ENCODE measurements at places on chromosomes 2 and 18.

DNA sequence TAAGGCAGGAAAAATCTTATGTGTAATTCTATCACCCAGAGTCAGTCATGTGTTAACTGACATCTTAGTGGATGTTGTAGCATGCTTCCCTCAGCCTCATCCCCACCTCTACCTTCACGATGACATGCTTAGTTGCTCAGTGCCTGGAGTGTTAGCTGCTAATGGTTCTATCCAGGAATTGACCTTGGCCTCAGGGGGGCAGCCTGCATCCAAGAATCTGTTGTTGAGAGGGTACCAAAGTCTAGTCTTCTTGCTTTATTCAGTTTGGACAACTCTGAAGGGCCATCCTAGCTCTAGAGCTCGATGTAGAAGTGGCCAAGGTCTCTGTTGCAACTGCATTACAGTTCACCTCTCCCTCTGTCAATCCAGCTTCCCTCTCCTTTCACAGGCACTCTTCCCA lies 61.2 kb downstream of the ACYP2 start:
- no peak for DNase-seq

DNA sequence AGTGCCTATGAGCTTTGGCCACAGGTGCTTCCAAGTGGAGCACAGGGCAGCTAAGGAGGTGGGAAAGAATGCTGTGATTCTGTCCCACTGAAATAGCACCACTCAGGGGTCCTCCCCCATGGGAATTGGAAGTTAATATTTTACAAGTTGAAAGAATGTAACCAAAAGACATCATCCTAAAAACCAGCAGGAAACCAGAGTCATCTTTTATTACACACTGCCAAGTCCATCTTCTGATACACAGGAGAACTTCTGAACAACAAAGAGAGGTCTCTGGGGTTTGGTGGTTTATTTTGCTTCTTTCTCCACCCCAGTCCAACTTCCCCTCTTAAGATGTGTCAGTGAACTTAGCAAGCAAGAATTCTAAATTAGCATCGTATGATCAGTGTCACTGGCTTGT lies 47.7 kb downstream of the COLEC12 start:
- DNase-seq = no peak

DNA sequence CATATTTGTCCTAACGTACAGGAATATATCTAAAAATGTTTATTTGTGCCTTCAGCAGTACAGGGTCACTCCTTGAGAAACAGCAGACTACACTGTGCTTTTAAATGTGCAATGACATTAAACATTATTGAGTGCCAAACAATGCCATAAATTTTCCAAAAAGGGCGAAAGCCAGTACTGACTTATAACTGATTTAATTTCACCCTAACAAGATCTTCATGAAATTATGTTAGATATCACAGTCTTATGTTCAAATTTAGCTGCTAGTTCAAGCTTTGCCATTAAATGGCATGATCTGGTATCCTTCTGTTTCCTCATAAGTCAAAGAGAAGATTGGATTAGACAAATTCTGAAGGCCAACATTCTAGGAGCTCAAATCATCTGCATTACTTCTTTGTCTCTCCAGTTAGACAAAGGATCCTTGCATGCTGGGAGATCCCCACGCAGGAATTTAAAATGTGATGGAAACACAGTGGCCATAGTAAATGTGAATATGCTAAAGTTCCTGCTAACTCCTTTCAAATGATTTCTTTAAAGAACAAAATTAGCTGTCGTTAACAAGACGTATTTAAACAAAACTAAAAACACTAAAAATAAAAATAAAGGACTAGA lies 129.3 kb upstream of the STON1 start:
- DNase-seq = no peak

DNA sequence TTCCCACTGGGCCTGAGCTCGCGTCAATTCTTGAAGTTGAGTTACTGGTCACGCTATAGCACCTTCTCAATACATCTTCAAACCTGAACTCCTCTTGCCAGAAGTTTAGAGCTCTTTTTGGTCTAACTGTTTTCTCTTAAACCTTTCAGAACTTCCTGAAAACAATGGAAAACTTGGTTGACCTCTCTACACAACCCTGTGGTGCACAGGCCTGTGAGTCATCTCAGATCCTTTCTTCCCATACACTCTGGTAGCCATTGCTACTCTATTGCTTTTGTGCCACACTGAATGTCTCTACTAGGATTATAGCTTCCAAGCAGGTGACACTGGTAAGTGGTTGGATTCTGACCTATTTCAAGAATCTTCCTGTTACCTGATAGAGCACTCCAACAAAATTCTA lies 321.5 kb upstream of the FSIP2 start:
- no peak for DNase-seq

DNA sequence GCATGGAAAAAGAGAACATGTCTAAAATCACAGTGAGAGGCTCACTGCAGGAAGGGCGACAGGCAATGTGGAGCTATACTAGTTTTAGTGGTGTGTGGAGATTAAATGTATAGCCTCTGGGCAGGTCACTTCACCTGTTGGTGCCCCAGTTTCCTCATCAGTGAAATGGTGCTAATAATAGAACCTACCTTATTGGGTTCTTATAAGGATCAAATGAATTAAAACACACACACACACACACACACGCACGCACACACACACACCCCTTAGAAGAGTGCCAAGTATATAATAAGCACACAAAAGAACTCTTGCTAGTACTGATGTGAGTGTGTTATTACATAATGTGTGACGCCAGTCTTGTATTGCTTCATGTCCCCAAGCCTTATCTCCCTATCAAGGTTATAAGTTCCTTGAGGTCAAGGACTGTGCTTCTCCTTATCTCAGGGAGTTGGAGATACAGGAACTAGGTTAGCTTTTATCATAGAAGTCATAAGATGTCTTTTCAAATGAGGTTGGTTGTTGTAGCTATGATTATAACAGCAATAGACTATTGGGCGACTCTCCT lies 98.0 kb upstream of the CXCR4 start:
- no peak for DNase-seq
